Cerebellum (tissue), 4 donors: ENCODE measurements at places on chromosomes 4 and X. TPM values are rescaled to one million over a fixed set of nuclear protein-coding genes. Genes with fewer than 3 reads are reported as not detected.

DNA sequence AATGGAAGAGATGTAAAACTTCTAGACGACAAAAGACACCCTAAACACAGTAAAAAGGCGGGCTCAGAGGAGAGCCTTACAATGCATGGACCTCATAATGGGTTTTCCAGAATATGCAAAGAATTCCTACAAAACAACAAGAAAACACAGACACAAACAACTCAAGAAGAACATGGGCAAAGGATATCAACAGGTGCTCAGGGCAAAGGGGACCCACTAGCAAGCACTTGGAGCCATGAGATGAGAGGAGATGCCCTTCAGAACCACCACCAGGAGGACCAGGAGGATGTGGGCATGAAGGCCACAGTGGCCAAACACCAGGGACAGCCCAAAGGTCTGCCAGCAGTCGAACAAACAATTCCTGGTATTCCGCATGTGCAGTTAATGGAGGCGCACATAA lies 17.2 kb downstream of the PDZD4 start:
- no peak for DNase-seq

- DNase-seq: no peak
Observed at GRCh38 chr4:94305466-94306225, 37.0 kb downstream of the HPGDS start.

FGF13 gene
- total RNA-seq: 47.2 TPM

DNA sequence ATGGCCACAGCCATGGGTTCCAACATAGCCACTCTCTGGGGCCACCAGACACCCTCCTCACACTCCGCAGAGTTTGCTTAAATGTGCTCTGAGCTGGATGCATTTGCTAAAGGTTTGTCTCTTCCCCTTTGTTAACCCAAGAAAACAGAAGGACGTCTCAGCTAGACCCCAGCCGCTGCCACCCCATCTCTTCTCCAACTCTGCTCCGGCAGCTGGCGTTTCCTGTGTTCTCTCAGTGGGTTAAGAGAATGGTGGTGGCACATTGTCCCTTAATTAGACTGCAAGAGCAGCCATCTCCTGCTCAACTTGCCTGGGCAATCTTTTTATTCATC lies 43.7 kb upstream of the FAM9C start:
- DNase-seq: no peak

IL2RG gene
- 0.64 TPM for total RNA-seq

GRCh38 chr4:26590639-26591038 lies 6.8 kb downstream of the TBC1D19 start:
- no peak for DNase-seq
